ELR (cell line): ENCODE measurements at places on chromosomes 16 and 17.

GRCh38 chr17:64459284-64459747 is 10.4 kb downstream of the MILR1 start:
- DNase-seq, result peak; percentile 93

DNA sequence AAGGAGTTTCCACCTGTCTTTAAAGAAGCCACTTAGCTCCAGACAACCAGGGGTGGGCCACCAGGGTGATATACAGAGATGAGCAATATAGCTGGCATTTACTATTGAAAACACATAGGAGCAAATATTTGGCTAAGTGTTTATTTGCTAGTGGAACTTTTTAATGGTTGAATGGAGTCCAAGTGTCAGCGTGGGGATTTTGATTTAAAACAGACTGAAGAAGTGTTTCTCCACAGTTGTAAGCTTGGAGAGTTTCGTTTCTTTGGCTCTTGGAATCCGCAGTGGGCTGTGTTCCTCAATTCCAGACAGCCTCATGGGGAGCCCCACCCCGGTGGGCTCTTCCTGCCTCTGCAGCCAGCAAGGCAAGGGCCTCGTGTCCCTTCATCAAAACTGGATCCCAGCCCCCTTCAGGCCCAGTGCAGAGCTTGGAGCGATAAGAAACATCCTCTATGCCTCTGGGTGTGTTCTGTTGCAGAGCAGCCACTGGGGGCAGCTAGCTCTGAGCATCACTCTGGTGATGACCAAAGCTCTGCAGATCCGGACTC is 36.1 kb downstream of the NOG start:
- peak; percentile 78 for DNase-seq

DNA sequence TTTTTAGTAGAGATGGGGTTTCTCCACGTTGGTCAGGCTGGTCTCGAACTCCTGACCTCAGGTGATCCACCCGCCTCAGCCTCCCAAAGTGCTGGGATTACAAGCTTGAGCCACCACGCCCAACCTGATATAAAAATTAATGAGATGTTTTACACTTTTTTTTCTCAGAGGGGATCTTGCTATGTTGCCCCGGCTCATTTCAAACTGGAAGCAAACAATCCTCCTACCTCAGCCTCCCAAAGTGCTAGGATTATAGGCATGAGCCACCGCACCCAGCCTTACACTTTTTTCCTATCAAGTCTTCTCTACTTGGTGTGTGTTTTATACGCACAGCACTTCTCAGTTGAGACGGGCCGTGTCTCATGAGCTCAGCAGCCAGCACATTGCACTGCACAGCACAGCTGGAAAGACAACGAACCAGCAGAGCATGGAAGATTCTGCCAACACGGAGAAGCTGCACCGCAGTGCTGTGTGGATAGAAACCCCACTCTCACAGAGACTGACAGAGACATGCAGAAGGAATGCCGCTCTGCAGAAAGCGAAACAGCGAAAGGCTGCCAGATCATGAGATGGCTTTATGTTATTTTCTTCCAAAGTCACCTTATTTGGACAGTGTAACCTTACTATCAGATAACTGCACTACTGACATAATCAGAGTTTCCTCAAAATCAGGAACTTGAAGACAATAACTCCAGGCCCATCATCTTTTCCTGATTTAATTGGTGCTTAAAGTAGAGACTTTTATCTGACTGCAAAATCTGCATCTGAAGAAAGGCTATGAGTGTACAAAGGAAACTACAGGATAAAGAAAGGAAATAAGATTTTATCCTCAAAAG is 6.5 kb upstream of the QRICH2 start:
- no peak for DNase-seq

DNA sequence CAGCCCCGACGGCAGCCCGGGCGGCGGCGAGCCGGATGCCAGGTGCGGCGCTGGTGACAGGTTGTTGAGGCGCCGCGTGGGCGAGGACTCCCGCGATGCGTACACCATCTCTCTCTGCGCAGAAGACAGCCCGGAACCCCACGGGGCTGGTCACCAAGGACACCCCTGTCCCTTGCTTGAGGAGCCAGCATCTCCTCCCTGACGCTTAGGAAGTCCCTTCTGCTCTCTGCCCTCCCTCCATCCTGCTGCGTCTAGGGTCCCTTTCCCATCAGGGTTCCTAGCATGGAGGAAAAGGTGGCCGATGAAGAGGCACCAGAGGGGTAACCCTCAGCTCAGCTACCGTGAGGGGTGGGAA is 43.6 kb downstream of the SRCIN1 start:
- no peak for DNase-seq

DNA sequence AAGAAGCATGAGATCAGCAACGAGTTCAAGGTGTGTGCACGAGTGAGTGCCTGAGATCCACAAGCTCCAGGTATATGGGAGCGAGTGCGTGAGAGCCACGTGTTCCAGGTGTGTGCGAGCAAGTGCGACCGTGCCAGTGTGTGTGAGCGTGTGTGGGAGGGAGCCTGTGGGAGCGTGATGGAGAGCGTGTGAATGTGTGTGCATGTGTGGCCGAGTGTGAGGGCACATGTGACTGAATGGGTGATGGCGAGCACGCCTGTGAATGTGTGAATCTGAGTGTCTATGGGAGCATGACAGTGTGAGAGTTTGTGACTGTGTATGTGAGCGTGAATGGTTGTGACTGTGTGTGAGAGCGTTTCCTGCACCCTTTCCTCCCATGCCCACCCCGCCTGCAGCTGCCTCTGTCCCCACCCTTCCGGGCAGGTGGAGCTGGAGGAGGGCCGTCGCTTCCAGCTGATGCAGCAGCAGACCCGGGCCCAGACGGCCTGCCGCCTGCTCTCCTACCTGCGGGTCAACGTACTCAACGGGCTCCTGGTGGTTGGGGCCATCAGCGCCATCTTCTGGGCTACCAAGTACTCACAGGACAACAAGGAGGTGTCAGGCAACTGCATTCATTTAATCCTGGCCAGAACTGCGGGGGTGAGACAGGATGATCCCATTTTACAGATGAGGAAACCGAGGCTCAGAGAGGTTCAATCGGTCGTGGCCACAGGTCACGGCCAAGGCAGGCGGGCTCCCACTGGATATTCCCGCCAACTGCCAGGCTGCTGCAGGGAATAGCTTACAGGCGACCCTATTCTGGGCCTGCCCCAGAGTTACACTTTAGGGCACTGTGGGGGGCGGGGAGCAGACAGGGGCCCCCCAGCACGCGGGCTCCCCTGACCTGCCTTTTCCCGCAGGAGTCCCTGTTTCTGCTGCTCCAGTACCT is 3.7 kb downstream of the TMC8 start:
- DNase-seq, result peak; percentile 59

DNA sequence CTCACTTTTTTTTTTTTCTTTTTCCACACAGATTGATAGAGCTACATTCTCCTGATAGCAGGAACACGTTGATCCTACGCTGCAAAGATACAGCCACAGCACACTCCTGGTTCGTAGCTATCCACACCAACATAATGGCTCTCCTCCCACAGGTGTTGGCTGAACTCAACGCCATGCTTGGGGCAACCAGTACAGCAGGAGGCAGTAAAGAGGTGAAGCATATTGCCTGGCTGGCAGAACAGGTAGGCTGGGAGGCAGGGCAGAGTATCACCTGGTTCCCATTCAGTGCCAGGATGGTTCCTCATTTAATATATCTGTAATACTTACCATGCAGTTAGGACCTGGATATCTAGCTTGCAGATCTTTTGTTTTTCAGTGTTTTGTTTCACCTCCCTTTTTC is 51.1 kb upstream of the VPS4A start:
- no peak for DNase-seq

DNA sequence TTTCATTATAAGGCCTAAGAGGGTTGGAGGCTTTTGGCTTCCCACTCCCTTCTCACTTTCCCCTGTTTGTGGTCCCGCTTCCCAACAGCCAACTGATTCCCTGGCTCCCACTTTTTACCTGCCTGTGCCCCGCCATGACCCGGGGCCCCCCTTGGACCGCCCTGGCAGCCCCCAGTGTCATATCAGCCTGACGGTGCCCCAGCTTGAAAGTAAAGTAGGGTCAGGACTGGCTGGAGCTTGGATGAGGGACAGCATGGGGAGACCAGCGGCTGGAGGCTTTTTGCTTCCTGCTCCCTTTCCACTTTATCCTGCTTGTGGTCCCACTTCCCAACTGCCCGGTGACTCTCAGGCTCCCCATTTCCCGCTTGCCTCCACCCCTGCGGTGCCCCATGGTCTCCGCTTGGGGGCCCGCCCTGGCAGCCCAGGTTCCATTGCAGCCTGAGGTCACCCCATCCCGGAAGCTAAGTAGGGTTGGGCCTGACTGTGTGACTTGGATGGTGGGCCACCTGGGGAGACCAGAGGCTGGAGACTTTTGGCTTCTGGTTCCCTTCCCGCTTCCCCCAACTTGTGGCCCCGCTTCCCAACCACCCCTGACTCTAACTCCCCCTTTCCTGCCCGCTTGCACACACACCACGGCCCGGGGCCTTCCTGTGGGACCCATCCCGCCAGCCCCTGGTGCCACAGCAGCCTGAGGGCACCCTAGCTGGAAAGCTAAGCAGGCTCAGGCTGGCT is 2274.7 kb downstream of the TP53TG3F start:
- no peak for DNase-seq

DNA sequence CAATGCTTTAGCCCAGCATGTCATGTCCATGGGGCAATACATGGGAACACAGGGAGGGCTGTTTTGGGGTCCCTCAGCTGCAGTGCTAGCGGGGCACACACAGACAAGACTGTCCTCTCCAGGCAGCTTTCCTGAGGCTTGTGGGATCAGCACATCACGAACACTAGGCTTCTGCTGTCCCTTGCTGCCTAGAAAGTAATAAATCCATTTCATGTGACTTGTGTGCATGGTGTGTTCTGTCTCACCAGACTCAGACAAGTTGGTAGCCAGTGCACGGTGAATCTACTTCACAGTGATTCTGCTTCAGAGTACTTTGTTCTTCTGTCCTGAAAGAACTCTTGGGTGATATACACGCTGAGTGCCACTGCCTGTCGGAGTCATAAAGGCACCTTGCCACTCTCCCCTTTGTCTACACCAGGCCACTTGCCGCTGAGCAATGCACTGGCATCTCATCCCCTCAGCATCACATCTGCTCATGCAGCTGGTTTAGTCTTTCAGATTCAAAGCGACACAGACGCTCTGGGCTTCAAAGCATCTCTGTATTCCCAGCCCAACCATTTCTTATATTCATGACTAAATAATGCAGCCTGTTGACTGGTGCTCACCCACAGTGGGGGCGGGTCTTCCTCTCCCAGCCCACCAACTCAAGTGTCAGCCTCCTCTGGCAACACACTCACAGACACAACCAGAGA is 95.2 kb upstream of the COX10 start:
- DNase-seq, result no peak

DNA sequence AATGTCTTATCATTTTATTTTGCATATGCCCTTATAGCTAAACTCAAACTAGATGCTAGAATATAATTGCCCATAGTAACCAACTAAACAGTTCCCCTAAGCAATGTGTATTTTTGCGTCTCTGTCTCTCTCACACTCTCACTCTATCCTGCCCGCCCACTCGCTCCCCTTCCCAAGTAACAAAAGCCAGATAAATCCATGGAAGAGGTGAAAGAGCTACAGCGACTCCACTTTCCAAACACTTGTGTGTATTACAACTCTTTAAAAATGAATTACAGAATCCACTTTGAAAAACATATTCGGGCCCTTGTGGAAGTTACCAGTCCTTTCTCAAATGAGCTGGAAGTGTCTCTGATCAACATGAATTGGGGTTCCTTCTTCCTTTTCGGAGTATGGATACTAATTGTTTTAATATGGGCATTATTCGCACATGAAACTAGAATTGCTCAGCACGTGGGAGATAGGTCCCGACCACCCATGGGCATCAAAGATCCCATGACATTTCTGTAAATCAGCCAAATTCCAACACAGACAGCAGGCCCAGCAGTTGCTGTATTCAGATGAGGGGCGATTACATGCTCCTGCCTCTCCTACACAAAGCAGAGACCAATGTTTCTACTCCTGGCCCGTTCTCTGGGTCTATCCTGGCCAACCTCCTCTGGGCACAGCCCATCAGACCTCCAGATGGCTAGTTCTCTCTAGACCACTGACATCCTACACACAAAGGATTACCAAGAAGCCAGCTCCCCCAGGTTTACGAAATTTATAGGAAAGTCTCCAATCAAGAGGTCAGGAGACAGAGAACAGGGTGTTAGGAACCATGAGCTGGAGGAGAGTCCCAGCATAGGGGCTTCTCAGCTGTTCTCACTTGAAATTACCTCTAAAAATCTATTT is 121.5 kb downstream of the ZFHX3 start:
- no peak for DNase-seq

DNA sequence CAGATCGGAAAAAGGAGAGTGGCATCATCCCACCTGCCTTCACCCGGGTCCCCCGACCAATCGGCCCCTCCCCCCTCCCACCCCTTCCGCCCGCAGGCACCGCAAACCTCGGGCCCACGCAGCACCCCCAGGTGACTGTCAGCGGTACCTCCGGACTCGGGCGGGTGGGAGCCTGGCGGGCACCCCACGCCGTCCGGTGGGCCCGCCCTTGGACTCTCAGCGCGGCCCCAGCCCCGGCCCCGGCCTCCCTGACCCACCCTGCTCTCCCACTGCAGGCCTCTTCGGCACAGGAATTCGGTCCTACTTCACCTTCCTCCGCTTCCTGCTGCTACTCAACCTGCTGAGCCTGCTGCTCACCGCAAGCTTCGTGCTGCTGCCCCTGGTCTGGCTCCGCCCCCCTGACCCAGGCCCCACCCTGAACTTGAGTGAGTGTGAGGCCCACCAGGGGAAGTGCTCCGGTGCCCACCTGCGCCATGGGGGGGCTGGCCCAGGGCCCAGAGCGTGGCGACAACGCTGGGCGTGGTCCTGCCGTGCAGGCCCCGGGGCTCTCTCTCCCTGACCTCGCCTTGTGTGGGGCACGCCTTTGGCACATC is 1.6 kb downstream of the TMC8 start:
- no peak for DNase-seq

GRCh38 chr17:51319186-51319585 is 58.8 kb downstream of the UTP18 start:
- no peak for DNase-seq

DNA sequence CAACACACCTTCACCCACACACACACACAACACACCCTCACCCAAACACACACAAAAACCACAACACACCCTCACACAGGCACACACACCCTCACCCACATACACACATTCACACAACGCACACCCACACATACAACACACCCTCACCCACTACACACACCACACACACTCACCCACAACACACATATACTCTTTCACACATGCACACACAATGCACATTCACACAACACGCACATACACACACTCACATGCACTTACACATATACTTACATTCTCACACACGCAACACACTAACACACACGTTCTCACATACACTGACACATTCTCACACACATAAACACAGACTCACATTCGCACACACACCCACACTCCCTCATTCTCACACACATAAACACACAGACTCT is 3.8 kb downstream of the ASGR1 start:
- no peak for DNase-seq

GRCh38 chr17:61174310-61174709 is 225.3 kb upstream of the TBX2 start:
- DNase-seq, result no peak

DNA sequence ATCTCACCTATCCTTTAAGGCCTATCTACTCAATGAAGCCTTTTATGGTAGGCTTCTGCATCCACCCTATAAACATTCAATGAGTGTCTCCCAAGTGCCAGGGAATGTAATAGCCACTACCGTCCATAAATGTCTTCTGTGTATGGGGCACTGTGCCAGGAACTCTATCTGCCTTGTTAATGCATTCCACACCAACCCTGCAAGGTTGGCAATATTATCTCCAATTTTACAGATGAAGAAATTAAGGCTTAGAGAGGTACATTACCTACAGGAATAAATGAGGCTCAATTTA is 20.0 kb downstream of the MAP3K14 start:
- DNase-seq, result no peak
